ENCODE measurements at places on chromosomes 2 and 18. TPM values are rescaled to one million over a fixed set of nuclear protein-coding genes. Genes with fewer than 3 reads are reported as not detected.

The BABAM2 gene
- total RNA-seq: 45.3 TPM

DNA sequence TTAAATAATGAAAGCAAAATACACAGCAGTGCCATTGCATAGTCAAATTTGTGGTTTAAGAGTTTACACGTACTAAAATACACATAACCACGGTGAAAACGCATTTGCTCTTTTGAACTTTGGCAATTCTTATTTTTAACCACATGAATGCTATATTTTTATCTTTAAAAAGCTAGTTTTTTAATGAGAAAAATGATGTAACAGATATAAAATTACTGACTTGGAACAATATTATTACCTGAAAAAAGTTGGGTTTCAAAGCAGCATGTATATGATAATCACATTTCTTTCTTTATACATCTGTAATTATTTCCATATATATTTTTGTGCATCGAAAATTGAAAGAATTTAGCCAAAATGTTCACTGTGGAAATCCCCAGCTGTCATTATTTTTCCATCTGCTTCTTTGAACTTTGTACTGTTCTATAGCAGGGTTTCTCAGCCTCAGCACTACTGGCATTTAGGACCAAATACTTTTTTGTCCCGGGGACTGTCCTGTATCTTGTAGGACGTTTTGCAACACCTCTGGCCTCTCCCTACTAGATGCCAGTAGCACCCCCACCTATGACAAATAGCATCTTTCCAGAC, 75.9 kb upstream of the CAB39 start:
- no peak for DNase-seq

The CCDC74B gene
- 9.7 TPM for total RNA-seq

- DNase-seq: peak; percentile 83
These were observed 14.9 kb downstream of the ATOH8 start for GRCh38 chr2:85768713-85769112.

Data from fibroblast of the aortic adventitia (primary cell).